CD4-positive, alpha-beta T cell (primary cell): ENCODE measurements at places on chromosomes 7 and 10.

- DNase-seq = no peak
Observed at GRCh38 chr10:47092831-47093230, 181.6 kb downstream of the PTPN20 start.

DNA sequence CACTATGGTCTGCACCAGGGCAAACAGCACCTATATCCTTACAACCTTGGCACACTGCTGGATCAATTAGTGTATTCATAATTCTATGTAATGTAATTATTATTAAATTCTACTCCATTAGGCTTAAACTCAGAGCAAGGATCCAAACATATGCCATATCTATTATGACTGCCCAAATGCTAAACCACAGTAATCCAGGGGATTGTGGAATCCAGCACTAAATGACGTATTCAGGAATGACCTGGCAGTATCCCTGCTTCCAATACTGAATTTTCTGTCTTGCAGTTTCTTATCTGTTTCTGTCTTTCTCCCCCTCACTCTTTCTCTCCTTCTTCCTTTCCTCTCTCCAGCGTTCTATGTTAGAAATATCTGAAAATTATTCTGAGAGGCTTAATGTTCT lies 16.5 kb upstream of the UBE2D1 start:
- DNase-seq = no peak

DNA sequence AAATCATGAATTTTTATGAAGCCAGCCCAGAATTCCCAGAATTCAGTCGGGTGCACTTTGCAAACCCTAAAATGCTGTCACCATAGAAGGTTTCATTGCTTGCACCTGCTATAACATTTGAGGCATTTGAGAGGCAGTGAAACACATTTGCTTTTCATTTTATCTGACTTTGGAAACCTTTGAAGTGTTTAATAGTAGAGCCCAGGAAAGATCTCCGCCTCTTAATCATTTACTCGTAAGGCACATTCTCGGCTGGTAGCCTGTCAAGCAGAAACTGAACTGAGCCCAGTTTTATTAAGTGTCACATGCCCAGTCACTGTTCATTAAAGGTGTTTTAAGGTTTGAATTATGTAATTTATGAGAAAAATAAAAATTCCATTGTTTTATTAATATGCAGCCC lies 247.6 kb downstream of the EMX2 start:
- DNase-seq = no peak

DNA sequence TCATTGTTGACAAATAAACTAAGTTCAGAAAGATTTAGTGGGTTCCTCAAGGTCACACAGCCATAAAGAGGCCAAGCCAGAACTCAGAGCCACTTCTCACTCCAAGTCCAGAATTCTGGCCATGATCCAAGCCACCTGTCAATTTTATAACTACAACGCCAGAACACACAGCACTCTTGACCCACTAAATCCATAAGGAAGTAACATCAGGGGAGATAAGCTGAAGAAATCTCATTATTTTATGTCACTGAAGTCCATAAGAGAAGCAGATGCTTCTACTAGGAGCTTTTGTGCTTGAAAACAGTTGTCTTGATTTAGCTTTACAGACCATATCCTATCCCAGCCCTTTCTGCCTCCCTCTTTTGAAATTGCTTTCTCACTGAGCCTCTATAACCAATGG lies 15.9 kb downstream of the ADAM12 start:
- DNase-seq = no peak

GRCh38 chr7:24905996-24906770 lies 73.8 kb downstream of the OSBPL3 start:
- no peak for DNase-seq

- no peak for DNase-seq
Observed at GRCh38 chr10:101969412-101969922, 86.5 kb downstream of the ARMH3 start.

DNA sequence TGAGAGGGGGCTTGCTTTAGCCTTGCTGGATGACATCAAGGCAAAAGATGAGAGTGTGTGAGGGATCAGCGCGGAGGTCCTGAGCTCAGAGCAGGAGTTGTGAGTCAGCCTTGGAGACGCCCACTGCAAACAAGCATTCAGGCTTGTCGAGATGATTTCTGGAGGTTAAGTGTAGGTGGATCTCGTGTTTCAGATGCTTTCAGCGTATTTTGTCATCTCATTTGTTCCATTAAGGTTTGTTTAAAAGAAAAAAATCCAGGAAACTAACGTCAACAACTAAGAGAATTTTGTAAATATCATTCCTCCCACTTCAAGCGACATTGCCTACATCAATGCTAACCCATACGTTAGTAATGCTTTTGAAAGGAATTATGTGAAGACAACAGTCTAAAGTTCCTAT lies 715.4 kb upstream of the NRP1 start:
- no peak for DNase-seq

DNA sequence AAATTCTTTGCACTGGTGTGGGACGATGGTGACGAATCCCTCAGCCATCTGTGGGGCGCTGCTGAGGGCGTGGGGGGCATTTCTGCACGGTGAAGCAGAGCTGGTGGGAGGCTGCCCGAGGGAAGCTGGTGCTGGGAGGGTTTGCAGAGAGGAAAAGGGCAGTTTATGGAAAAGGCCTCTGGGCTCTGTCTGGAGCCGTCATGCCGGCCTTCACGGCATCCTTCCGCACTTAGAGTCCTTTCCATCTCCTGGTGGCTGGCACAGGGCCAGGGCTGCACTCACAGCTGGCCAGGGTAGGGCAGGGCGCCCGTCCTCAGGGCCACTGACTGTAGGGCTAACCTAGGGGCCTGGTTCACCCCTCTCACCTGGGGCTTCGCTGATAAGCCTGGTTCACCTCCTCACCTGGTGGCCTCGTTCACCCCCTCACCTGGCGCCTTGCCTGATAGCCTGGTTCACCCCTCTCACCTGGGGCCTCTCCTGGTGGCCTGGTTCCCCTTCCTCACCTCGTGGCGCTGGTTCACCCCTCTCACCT lies 598 bp upstream of the AMZ1 start:
- no peak for DNase-seq

- no peak for DNase-seq
Observed at GRCh38 chr7:46386428-46387399, 465.6 kb upstream of the IGFBP3 start.

DNA sequence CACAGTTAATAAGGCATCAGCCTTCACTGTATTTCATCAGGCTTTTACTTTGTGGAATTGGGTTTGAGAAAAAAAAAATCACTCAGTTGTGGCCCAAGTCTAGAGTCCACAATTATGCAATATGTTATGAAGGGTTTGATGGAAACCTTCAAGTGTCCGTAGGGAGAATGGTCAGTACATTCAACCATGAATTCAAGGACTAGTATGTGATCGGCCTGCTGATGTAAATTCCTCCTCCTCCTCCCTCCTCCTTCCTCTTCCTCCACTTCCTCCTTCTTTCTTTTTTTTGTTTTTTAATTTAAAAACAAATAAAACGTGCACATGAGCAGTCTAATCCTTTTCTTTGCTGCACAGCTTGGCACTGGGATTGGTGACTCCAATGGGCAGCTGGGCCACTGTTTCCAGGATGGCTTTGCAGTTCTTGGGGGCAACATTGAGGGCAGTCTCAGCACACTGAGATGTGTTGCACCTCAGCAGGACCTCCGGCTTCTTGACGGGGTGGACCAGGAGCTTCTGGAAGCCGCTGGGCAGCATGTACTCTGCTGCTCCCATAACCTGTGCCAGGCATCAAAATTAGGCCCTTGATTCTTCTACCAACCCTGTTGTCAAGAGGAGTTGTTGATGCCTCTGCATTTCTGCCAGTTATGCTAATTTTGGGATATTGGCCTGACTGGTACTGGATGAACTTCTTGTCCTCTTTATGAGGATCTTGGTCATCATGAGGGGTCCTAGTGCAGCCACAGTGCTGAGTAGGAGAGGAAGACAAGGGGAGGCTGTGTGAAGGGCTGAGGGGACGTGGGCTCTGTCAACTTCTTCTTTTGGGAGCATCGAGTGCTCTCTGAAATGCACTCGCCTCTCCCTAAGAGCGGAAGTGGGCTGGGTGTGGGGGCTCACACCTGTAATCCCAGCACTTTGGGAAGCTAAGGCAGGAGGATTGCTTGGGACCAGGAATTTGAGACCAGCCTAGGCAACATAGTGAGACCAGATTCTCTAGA lies 9.3 kb upstream of the IL2RA start:
- DNase-seq = no peak

- DNase-seq = no peak
Observed at GRCh38 chr7:125375942-125376341, 446.3 kb upstream of the POT1 start.

GRCh38 chr7:2369139-2369538 lies 14.5 kb downstream of the EIF3B start:
- no peak for DNase-seq

GRCh38 chr7:1361016-1361755 lies 98.1 kb downstream of the MICALL2 start:
- no peak for DNase-seq

- DNase-seq = no peak
Observed at GRCh38 chr10:29895456-29895855, 163.9 kb downstream of the JCAD start.

DNA sequence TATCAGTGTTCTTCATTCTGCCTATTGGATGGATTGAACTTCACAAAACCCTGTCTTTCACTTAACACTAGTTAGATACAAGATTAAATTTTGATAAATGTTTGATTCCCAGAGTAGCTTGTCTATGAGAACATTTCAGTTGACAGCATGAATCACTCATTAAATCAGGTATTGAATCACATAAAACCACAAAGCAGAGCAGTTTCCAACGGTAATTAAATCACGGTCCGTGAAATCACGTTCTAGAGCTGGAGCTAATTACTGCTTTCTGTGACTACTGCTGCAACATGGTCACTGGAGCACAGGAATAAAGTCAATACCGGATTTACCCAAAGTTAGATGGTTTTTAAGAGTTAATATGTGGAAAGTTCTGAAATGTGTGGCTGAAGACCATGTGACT lies 257.8 kb upstream of the PCDH15 start:
- DNase-seq = no peak

GRCh38 chr7:122329145-122329802 lies 24.7 kb upstream of the FEZF1 start:
- no peak for DNase-seq

GRCh38 chr10:22244855-22245254 lies 27.0 kb upstream of the EBLN1 start:
- no peak for DNase-seq

DNA sequence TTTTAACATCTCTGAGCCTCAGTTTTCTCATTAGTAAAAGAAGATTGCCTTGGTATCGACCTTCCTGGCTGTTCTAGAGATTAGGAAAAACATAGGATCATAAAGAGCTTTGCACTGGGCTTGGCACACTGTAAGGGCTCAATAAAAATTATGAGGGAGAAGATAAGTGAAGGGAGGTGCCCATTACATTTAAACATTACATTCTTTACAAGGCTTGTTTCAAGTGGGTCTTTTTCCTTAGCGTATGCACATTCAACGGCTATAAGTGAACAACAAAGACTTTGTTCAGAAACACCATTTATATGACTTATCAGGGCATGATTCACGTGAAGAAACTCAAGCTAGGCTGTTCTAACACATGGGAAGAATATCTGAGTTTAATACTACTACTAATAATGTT lies 351.9 kb upstream of the NPVF start:
- DNase-seq = no peak

DNA sequence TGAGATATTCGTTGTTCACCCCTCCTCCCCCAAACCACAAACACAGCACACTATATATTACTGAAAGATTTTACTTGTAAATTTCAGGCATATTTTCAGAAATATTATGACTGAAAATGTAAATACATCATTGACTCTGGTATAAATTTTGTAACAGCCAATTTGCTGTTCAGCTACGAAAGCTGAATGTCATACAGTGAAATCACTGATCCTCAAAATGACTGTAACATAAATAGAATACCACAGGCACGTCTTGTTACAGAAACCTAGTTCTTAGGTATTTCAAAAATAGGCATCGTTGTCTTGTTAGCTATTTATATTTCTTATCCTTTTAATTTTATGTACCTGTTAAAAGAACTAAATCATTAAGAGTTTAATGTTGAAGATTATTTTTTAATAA lies 15.1 kb downstream of the TRUB1 start:
- no peak for DNase-seq
